ENCODE measurements at places on chromosomes 7 and 10.

DNA sequence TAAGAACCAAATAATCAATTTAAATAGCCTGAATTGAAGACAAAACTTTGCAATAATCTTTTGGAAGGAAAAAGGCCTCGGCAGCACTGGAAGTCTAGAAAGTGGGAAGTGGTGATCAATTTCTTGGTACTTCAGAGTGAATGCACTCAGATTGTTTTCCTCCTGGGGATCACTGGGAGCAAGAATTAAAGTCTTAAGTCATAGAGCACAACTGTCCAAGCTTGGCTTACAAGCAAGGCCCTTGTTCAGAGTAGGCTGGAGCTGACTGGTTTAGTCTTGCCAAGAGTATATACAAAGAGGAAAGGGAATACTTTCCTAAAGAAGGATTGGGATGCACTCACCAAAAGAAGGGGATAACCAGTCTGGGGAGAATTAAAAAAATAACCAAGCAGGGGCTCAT lies 637.1 kb downstream of the CCSER2 start:
- no peak for DNase-seq

DNA sequence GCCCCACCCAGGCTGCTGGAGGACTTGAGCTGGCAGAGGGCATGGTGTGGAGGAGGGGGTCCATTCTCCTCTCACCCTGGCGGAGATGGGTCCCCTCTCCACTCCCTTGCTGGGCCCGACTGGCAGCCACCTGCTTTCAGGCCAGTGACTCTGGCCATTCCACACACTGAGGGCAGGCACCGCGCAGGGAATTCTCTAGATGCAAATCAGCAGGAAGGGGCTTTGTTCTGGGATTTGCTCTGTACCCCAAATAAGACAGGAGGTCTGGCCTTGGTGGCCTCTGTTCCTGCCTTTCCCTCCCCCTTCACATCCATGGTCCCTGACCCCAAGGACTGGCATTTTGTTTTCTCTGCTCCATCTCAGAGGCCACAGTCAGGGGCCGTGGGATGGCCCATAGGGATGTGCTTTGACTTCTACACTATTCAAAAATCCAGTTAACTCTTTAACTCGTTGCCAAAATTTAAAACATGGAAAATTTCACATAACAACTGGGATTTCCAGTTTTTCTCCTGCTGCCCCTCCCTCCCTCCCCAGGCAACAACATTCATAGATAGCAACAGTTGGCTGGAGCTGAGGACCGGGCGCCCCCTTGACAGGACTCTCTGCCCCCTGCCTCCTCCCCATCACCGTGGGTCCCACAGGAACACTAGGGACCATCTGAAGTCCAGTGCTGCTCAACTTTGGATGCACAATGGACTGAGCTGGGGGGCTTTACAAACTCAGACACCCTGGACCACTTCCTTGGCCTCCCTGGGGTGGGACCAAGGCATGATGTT lies 33.9 kb downstream of the PPIF start:
- DNase-seq = no peak

- DNase-seq = no peak
Measured at GRCh38 chr10:27464993-27465392, 39.1 kb upstream of the RAB18 start.

DNA sequence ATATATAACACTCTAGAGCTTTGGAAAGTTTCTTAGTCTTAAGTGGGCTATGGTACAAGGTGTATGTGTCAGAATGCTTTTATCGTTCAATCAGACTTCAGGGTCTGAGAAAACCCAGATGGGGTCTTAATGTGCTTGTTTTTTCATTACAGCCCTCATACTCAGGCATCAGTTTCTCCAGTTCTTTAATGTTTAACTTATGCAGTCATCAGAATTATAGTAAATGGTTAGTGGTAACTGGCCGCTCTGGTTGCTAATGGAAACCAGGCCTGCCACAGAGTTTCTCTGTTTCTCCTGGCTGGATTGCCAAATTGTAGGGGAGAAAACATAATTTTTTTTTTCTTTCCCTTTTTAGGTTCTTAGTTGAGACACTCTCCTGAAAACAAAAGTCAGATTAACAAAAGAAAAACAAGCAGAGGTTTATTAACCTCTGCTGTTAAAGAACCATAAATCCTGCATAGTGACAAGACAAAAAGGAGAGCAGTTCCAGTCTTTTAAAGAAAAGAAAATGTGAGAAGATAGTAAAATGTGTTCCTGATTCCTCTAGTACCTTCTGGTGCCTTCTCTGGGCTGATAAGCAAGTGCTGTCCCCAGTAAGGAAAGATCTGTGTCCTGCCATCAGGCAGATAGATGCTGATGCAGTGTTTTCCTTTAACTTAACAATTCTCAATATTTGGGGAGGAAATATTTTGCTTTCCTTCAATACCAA lies 21.5 kb upstream of the GHITM start:
- no peak for DNase-seq

DNA sequence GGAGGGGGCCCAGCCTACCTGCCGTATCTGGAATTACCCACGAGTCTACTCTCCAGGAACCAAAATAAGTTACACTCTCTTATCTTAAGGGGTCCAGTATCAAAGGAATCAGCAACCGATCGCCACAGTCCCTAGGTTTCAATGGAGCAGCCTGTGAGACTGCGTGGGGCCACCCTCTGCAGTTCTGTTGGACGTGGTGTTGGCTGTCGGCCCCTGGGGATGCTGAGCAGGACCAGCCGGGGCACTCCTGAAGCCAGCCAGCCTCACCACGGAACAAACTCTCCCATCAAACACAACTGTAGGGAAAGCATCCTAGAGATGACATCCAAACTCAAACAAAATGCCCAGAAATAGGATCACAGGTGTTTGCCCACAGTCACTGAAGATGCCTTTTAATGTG lies 25.5 kb upstream of the ABLIM1 start:
- DNase-seq = no peak

GRCh38 chr10:28806488-28806941 lies 129.2 kb downstream of the BAMBI start:
- DNase-seq = no peak

DNA sequence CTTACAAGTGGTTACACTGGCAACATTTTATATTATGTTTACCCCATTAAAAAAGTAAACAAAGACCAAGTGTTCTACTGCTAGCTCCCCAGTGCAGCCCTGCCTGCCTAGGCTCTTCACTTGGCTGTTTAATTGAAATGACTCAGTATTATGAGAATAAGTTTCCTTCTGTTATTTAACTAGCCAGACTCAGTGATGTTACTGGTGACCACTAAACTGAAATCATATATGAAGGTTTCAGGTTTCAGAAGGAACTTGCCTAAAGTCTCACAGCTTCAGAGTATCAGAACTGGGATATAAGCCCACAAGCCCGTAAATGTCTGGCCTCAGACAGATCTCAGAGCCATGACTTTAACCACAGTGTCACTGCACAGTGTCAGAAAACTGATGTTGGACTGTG lies 66.8 kb upstream of the EXOC4 start:
- no peak for DNase-seq

DNA sequence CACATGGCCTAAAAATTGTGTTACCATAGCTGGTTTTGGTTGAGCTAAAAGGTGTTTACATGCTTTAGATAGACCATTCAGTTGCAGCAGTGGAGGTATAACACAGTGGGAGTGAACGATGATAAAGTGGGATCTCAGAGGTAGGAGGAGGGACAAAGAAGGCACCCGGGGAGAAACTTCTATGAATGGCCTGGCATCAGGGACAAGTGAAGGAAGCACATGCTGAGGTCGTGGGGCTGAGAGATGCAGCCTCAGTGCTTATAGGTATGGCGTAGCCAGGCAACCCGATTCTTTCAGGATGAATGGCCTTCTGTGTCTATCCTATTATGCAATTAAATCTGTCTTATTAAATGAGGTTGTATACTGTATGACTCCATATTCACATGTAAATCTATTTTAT lies 3.9 kb upstream of the CDK6 start:
- no peak for DNase-seq
